Left lobe of liver (tissue), 2 donors: ENCODE measurements at places on chromosomes 5 and 9.

- no peak for DNase-seq
These were observed 17.9 kb upstream of the RANBP17 start for GRCh38 chr5:170843870-170844269.

DNA sequence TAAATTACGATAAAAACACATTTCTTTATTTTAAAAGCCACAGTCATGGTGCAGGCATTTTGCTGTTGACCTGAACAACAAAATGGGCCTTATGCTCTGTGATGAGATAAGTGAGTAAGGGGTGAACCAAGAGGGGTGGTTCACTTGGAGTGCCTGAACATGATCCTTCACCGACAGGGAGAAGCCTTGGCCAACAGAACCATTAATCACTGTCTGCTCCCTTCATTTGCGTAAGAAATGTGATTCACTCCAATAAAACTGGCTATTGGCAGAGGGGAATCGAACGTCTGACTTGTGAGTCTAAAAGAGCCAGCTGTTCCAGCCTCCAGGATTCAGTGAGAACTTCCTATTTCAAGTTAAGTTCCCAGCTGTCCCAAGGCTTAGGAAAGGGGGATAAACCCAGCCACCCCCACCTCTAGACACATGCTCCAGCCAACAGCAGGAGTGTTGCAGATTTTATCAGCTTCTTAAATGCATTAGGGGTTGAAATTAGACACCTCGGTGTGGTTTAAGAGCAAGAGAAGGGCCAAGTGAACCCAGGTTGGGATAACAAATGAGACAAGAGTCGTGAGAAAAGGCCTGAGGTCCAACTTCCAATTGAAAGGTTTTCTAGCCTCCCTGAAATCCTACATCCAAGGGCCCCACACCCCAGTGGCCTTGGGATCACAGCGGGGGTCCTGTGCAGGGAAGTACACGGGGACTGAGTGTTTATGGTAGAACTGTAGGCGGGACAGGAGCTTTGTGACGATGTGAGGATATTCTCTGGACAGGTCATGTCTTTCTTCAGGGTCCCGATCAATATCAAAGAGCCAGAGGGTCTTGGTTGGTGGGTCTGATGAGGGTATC is 131.4 kb upstream of the LHFPL2 start:
- no peak for DNase-seq

GRCh38 chr5:147290261-147290660 is 55.4 kb downstream of the STK32A start:
- no peak for DNase-seq

DNA sequence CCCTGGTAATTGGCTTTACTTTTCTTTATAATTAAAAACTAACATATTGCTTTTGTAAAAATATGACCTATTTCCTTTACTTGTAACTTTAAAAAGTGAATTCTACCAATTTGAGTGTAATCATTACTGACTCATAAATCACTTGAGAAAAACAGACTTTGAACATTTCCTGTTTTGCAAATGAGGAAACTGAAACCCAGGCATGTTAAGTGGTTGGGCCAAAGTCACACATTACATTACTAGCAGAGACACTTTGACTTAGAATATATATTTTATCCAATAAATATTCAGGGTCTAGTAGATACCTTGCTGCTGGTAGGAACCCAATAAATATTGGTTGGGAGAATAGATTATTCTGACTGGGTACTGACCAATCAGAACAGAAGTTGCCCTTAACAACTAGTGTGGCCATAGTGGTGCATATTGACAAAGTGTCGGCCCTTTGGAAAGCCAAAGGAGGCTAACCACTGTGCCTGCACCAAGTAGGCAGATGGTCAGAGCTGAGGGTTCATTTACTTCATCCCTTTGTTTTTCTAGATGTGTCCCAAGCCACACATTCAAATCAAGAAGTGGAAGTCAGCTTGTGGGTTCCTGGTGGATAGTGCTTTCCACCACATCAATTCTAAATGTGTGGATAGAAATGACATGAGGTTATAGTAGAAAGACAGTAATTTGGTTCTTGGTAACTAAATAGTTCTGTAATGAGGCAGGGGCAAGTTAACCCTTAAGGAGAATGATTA is 365.1 kb upstream of the RIOK2 start:
- DNase-seq = no peak

DNA sequence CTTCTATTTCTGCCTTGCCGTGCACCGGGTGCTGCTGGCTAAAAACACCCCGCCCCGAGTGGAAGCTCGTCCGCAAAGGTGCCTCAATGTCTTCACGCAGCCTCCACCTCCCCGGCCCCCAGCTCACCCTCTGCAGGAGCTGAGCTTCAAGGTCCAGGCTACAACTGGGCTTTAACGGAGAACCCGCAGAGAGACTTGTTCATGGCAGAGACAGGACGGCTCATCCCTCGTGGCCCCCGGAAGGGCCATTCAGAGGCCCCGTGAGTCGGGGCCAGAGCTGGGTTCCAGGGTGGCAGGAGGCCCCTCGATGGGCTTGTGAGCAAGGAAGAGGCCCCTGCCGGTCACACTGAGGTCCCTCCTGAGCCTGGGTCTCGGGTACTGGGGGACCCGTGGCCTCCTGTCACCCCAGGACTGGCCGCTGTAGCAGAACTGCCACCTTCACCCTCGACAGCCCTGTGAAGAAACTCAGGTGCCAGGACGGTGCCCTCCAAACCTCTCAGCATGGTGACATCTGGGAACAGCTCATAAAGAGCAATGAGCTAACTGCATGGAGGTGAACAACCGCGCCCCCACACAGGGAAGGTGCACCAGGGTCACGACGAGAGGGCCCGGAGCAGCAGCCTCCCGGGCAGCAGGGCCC is 58.0 kb upstream of the UBAC1 start:
- no peak for DNase-seq

GRCh38 chr9:36677611-36678010 is 104.9 kb downstream of the MELK start:
- DNase-seq = no peak

- DNase-seq = no peak
These were observed 452.8 kb downstream of the IRX1 start for GRCh38 chr5:4048398-4048797.

DNA sequence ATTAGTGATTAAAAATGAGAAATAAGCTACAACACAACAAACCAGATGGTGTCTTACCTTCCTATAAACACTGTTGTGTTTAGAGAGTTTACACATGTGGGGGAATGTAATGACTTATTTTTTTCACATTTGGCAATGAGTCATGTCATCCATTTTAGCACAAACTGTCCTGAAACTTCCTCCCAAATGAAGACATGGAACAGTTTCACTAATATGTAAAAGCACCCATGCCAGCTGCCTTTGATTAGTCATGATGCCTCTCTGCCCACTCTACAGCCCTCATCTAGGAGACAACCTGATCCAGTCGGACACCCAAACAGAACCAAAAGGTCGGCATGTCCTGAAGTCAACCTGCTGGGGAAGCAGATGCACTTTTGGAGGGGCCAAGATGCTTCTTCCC is 98.2 kb downstream of the SEMA5A start:
- no peak for DNase-seq
